ENCODE measurements at places on chromosomes 2 and 18.

- DNase-seq = no peak
Observed at GRCh38 chr2:72619626-72620025, 206.2 kb downstream of the EXOC6B start.

DNA sequence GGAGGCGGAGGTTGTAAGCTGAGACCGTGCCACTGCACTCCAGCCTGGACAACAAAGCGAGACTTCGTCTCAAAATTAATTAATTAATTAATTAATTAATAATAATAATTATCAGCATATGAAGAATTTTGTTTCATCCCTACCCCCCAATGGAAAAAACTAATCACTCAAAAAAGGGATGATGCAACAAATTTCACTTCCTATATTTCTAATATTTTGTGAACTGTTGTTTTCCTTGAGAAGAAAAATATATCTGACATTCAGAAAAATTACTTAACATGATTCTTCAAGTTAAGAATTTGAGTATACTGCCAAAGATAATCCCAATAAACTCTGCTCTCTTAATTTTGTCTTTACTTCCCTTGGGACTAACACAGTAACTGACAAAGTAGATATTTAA lies 28.1 kb downstream of the EXOC6B start:
- no peak for DNase-seq

- no peak for DNase-seq
Observed at GRCh38 chr2:32805104-32806095, 141.4 kb upstream of the LTBP1 start.

DNA sequence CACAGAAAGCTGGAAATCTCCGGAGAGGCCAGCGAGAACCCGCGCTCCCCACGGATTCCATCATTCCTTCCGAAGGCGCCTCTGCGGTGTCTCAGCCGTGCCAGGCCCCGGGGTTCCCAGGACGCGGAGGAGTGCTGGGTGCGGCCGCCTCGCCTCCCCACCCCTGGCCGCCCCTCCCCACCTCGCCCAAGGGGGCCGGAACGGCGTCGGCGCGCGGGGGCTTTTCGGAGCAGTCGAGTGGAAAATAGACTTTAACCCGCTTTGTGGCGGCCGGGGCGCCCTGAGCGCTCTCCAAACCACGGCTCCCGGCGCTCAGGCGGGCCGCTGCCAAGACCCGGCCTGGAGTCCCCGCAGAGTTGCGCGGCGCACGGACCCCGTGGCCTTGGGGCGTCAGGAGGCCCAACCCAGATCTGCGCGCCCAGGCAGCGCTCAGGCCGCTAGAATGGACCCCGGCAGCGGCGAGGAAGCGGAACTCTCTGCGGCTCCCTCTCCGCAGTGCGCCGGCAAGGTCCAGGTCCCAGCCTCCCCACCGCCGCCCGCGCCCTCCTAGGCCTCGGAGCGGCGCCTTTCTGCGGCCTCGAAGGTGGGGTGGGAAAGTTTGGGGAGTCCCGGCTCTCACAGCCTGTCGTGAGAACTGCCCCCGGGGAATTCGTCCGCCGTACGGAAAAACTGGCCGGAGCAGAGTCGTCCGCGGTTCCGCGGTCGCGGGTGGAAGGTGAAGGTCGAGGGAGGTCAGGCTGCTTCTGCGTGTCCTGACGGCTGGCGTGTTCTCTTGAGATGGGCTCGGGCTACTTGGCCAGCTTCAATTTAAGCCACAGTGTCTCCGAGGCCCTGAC lies 1.2 kb upstream of the EMX1 start:
- DNase-seq = no peak

DNA sequence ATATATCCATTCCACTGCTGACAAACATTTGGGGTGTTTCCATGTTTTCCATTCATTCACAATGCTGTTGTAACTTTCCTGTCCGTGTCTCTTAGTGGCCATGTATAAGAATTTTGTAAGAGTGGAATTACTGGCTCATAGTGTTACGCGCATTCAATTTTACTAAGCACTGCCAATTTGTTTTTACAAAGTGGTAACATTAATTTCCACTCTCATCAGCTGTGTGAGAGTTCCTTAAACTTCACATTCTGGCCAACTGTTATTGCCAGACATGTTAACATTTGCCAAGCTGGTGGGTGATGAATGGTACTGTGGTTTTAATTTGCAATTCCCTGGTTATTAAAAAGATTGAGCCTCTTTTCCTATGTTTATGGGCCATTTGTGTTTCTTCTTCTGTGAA lies 134.2 kb downstream of the DTNB start:
- no peak for DNase-seq

GRCh38 chr18:54263904-54264336 lies 5.4 kb upstream of the POLI start:
- no peak for DNase-seq

DNA sequence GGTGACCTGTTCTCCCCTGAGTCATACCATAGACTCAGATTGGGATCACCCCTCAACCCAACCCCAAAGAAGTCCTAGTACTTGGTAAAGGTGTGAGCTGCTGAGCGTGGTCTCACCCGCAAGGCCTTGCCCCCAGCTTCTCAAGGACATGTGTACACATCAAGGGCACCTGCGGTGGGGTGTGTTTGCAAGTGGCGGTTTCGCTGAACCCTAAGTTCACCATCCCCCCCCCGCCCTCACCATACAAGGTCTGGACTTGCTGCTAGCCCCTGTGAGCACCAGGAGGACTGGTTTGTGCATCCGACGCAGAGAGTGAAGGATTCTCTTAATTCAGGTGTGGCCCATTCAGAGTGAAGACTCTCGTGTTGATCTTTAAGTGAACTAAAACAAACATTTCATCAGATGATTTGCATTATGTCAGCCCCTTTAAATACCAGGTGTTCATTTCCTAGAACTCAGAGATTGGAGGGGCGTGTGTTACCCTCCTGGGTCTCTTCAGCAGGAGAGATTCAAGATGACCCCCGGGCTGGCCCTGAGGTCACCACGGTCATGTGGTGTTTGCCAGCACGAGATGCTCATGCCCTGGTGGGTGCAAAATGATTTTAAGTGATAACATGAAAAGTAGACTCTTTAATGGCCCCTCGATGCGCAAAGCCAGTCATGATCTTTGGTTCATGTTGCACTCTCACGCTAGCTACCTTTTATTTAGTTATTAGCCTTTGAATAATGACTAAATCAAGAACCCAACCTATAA lies 27.8 kb downstream of the MTERF4 start:
- DNase-seq = no peak

- no peak for DNase-seq
Observed at GRCh38 chr2:148132412-148132811, 111.5 kb downstream of the MBD5 start.

- DNase-seq = no peak
Observed at GRCh38 chr2:101720732-101721131, 23.2 kb downstream of the MAP4K4 start.

GRCh38 chr2:150917961-150918713 lies 343.5 kb downstream of the RBM43 start:
- no peak for DNase-seq

GRCh38 chr2:194917519-194917918 lies 739.5 kb upstream of the SLC39A10 start:
- DNase-seq = no peak

DNA sequence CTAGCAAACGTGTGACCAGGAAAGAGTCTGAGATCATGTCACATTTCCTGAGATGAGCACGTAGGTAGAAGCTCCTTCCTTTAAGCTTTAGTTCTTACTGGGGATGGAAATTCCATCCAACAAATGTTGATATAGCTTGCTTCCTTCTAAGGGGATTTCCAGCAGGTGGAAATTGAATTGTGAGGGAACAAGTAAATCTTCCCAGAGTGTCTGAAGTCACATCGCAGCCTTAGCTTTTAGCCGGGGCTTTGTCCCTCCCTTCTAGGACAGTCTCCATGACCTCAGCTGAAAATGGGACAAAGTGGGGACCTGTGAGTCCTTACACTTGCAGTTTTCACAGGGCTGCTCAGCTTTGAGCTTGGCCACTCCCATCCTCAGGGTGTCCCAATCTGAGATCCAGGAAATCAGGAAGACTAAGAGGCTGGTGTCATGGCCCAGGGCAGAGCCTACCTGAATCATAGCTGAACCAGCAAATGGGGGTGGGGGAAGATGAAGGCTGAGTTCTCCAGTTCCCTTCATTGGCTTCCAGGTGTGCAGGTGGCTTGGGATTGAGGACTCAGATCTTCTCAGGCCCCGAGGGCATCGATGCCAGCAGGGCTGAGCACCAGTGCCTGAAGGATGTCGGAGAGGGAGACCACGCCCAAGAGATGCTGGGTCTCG lies 8.3 kb downstream of the PRKAG3 start:
- no peak for DNase-seq

GRCh38 chr2:127679680-127680361 lies 4.5 kb upstream of the LIMS2 start:
- no peak for DNase-seq

- DNase-seq = no peak
Observed at GRCh38 chr2:20182241-20182931, 42.5 kb downstream of the SDC1 start.

- no peak for DNase-seq
Observed at GRCh38 chr2:104444392-104444791, 409.5 kb upstream of the POU3F3 start.

- no peak for DNase-seq
Observed at GRCh38 chr2:158750458-158751125, 44.5 kb upstream of the DAPL1 start.

- no peak for DNase-seq
Observed at GRCh38 chr2:138234265-138234664, 267.3 kb upstream of the SPOPL start.

- peak; percentile 66 for DNase-seq
Observed at GRCh38 chr2:218292048-218293014, at the start of gene TMBIM1. Gene TMBIM1, minus strand, starts transcription at chr2:218292503. Its CDS starts 10,362 bp downstream, at chr2:218282141.

GRCh38 chr2:114113518-114113917 lies 223.6 kb downstream of the ACTR3 start:
- DNase-seq = no peak

- DNase-seq = no peak
Observed at GRCh38 chr2:189553504-189554088, 27.0 kb downstream of the SLC40A1 start.

- DNase-seq = no peak
Observed at GRCh38 chr18:5150894-5151293, 46.2 kb downstream of the AKAIN1 start.

GRCh38 chr18:70116949-70117348 lies 88.5 kb downstream of the RTTN start:
- no peak for DNase-seq

GRCh38 chr2:224333726-224334482 lies 68.0 kb downstream of the FAM124B start:
- no peak for DNase-seq

DNA sequence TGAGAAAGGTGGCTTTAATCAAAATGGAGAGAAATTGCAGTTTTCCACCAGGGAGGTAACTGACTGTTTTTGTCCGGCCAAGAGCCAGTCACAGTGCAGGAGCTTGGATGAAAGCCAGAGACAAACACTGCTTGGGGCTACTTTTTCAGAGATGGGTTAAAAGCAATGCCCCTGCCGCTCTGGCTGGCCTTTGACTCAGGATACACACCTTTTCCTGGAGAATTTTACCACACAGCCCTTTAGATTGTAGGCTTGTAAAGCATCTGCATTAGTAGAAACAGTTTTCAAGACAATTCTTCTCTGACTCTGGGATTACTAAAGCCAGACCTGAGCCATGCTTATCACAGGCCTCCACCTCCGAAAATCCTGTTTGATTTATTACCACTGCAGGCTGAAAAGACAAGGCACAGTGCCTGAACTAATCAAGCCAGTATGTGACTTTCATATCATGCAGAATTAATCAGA lies 79.7 kb downstream of the CCBE1 start:
- DNase-seq = no peak

GRCh38 chr2:37775908-37776250 lies 104.4 kb upstream of the CDC42EP3 start:
- DNase-seq = no peak

DNA sequence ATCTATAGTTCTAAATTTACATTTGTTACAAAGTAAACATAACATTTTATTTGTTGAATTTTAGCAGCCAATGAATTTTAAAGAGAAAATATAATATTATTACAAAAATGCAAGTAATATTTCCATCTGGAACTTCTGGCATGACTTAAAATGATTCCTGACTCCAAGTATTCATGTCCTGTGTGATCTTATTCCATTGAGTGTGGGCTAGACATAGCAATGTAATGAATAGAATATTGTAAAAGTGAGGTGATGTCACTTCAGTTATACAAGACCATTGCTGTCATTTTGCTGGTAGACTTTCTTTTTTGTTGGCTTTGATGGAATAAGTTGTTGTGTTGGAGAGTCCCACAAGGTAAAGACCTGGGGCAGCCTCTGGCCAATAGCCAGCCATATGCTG lies 912.2 kb upstream of the PIK3C3 start:
- no peak for DNase-seq

GRCh38 chr2:208320686-208321085 lies 54.6 kb downstream of the PIKFYVE start:
- DNase-seq = no peak

DNA sequence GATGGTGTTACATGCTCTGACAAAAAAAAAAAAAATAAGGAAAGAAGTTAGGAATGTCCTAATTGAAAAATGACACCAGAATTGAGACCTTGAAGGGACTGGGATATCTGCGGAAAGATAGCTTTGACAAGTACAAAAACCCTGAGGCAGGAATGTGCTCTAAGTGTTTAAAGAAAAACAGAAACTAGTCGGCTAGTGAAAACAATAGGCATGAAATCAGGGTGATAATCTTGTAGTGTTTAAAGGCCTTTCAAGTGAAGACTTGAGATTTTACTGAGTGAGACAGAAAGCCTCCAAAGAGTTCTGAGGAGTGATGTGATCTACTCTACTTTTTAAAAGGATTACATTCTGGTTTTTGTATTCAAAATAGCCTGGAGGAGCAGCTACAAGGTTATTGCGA lies 107.4 kb downstream of the COBLL1 start:
- no peak for DNase-seq

DNA sequence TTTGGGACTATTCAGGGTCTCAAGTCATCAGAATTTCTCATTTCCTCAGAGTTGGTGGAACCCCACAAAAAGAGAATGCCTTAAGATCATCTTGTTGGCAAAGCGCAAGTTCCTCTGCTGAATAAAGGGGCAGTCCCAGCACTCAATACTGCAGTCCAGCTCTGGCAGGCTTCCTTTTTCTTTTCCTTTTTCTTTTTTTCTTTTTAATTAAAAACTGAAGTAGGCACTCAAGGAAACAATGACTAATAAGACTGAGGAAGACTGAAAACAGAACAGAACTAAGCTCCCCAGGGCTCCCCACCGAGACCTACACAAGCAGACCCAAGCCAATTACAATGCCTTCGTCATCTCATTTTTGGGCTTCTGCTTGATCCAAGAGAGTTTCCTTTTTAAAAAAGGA lies 82.0 kb downstream of the STK39 start:
- DNase-seq = no peak

GRCh38 chr18:22667616-22668422 lies 250.1 kb upstream of the CTAGE1 start:
- no peak for DNase-seq

- DNase-seq = no peak
Observed at GRCh38 chr2:218245214-218245613, 15.6 kb upstream of the GPBAR1 start.

- no peak for DNase-seq
Observed at GRCh38 chr2:43368483-43369385, 142.3 kb upstream of the ZFP36L2 start.

GRCh38 chr2:195899226-195899625 lies 169.4 kb downstream of the DNAH7 start:
- DNase-seq = no peak

- no peak for DNase-seq
Observed at GRCh38 chr2:64980183-64980582, 9.0 kb upstream of the SLC1A4 start.

Measured in stimulated activated CD4-positive, alpha-beta T cell treated with anti-CD3 and anti-CD28 coated beads, Interleukin-1b, Interleukin-23, amount 100 ng/mL, for 24 hours (primary cell).